ENCODE measurements at places on chromosomes 4 and X.

- DNase-seq, result peak; percentile 67
Observed at GRCh38 chrX:149504226-149504914, 736 bp downstream of the IDS start.

GRCh38 chrX:136227948-136228838, 23.0 kb downstream of the MAP7D3 start:
- DNase-seq, result no peak

- no peak for DNase-seq
Observed at GRCh38 chr4:111127841-111128240, 505.0 kb upstream of the PITX2 start.

GRCh38 chr4:67087897-67088296, 457.4 kb downstream of the CENPC start:
- no peak for DNase-seq

DNA sequence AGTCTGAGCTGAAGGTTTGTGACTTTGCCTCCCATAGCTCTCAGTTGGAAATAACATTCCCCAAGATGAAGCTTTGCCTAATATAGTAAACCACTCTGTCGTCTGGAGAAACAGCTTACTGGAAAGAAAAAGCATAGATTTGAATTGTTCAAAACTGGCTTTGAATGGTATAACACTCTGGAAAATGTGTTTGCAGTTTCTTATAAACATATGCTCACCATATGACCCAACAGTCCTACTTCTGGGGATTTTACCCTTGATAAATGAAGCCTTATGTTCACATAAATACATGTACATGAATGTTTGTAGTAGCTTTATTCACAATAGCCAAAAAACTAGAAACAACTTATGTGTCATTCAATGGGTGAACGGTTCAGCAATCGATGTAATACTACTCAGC, 10.2 kb downstream of the VEGFD start:
- DNase-seq, result no peak

GRCh38 chr4:45082101-45082500, 355.7 kb upstream of the GNPDA2 start:
- DNase-seq, result no peak

- no peak for DNase-seq
Observed at GRCh38 chr4:1172228-1172851, at the start of gene SPON2. Gene SPON2, minus strand, starts transcription at chr4:1172583.

GRCh38 chr4:139144161-139144859, 32.7 kb downstream of the ELF2 start:
- DNase-seq, result no peak

DNA sequence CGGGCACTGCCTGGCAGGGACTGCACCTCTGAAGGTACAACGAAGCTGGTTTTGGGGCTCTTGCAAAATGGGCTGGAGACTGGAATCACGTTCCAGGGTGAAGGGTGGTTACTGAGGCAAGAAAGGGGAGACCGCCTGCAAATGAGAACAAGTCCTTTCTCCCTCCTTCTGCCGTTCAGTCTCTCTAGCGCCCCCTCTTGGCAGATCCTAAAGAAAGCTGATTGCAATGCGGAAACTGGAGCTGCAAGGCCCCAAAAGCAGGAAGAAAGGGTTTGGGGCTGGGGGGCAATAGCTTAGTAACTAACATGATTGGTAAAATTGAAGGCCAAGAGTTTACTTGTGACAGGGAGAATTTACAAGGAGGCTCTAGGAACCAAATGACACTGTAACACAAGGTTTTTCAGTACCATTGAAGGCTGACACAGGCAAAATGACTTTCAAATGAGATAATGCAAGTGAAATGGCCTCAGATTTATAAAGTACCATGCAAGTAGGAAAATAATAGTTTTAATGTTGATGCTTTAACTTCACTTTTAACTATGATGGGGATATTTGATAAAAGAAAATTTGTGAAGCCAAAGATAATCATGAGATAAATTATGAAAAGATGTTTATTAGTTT, 222.7 kb upstream of the HAND2 start:
- no peak for DNase-seq

GRCh38 chr4:18109676-18110075, 88.1 kb upstream of the LCORL start:
- no peak for DNase-seq

DNA sequence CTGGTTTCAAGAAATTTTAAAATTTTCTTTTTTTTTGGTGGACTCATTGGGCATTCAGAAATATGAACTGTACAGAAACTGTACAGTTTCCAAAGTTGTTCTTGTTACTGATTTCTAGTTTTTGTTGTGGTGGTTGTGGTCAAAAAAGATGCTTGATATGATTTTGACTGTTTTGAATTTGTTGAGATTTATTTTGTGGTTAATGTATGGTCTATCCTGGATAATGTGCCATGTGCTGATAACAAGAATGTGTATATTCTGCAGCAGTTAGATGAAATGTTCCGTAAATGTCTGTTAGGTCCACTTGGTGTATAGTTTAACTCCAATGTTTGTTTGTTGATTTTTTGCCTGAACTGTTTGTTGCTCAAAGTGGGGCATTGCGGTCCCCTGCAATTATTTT, 127.6 kb upstream of the NUDT6 start:
- no peak for DNase-seq

DNA sequence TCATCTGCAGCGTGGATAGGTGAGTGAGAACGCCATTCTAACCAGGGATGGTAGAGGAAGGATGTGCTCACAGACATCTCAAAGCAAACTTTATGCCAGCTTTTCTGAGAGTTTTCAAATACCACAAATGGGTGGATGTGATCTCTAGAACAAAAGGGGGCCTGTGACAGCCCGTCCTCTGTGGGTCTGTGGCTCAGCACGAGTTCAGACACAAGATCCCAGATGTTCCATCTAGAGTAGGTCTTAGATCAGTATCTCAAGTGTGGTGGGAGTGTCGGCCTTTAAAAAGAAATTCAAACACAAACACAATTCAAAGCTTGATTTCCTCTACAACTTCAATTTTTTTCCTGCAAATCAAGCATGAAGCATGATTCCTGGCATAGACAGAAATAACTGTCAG, 22.8 kb downstream of the QDPR start:
- no peak for DNase-seq

DNA sequence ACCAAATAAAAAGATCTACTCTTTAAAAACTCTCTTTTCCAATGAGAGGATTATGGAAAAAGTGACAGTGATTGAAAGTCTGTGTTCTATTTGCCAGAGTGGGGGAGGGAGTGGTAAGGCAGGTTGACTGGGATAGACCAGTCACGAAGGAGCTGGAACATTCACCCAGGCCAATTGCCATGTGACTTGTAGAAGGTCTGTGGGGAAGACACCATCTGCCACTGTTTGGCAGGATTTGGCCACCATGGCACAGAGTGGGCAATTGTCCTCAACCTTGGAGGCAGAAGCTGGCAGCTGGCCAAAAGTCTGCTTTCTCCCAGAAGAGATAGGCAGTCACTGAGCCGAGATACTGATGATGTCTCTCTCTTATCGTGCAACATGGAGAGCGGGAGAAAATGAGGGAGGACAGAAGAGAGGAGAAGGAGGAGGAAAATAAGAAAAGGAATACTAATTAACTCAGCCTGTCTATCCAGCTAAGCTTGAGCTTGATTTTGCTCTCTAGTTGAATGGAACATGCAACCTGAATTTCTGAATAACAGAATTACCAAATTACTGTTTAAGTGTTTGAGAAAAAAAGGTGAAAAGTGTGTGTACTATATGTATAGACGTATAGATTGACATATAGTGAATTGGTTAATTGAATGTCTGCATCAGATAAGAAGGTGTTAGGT, 267.1 kb downstream of the ARHGAP24 start:
- peak; percentile 28 for DNase-seq

All from NCI-H1694 (cell line).